ENCODE measurements at places on chromosomes 5 and 9.
A peak's percentile ranks its signal among the peaks of the same experiment; 100 is the strongest.

DNA sequence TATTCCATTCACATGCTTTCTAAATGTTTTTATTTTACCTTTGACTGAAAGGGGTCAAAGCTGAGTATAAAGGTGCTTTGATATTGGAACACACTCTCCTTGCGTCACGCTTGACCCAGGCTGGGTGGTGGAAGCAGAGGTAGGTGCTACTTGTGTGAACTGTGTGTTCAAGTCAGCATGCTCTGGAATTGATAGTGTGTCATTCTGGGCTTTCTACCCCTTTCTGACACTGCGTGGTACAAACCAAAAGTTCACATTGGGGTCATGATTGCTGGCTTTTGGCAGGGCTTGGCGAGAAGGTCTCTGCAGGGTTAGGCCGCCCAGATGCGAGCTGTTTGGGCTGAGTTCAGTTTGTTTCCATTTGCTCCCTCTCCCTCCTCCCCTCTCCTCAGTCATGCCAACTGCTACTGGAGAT is 131.8 kb downstream of the ADAMTSL1 start:
- no peak for DNase-seq

DNA sequence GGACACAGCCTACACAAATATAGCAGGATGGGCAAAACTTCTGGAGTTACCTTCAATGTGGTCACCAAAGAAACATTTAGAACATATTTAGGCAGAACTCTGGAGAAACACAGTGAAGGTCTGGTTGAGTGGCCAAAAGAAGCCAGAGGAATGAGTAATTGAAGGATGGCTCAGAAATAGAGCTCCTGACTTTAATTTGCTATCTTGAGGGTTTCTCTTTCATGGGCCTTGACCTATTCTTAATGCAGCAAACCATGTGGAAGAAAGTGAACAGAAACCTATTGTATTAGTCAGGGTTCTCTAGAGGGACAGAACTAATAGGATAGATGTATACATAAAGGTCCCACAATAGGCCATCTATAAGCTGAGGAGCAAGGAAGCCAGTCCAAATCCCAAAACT is 650.5 kb downstream of the ACTL7B start:
- peak; percentile 18 for DNase-seq

GRCh38 chr5:6384856-6385255 is 6.5 kb upstream of the MED10 start:
- no peak for DNase-seq

GRCh38 chr9:78109075-78109474 is 77.5 kb upstream of the GNAQ start:
- no peak for DNase-seq

- DNase-seq = no peak
These were observed 15.3 kb upstream of the PRUNE2 start for GRCh38 chr9:76921165-76921564.

DNA sequence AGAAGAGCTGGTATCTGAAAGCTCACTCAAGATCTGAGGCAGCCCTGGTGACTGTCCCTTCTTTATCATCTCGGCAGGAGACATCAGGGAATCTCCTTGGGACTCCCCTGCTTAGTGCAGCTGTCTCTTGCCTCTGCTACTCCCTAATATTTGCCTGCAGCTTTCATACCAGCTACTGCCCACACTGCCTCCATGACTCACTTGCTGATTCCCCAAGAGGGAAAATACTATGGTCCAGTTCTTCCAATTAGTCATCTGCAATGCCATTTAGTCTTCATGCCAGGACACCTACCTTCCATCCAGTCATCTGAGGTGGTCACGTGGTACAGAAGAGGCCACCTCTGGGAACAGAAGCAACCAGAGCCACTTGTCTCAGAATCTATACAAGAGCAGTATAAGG is 270.8 kb downstream of the NTRK2 start:
- peak; percentile 56 for DNase-seq

GRCh38 chr5:51566953-51567352 is 183.7 kb downstream of the ISL1 start:
- DNase-seq = no peak

- DNase-seq = no peak
These were observed 21.2 kb downstream of the ABLIM3 start for GRCh38 chr5:149162401-149163084.

- peak; percentile 90 for DNase-seq
These were observed 337.5 kb upstream of the ZNF608 start for GRCh38 chr5:125083981-125084380.

GRCh38 chr9:68980341-68980914 is 33.5 kb downstream of the PRKACG start:
- DNase-seq = no peak

GRCh38 chr5:96114736-96115135 is 153.1 kb upstream of the ELL2 start:
- peak; percentile 71 for DNase-seq

DNA sequence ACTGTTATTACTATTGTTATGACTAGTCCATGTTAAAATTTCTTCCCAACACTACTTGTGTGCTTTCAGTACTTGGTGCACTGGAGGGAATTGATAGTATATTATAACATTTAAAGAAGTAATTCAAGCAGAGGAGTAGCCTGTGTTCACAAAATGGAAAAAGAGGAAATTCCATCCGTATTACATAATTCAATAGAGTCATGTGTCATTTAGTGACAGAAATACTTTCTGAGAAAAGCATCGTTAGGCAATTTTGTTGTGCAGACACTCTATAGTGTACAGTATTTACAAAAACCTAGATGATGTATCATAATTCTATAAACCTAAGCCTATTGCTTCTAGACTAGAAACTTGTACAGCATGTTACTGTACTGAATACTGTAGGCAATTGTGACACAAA is 78.3 kb upstream of the PCSK5 start:
- no peak for DNase-seq

GRCh38 chr5:151140686-151141459 is 16.7 kb downstream of the ANXA6 start:
- DNase-seq = no peak

- DNase-seq = no peak
These were observed 45.5 kb downstream of the CCNH start for GRCh38 chr5:87367243-87367642.

DNA sequence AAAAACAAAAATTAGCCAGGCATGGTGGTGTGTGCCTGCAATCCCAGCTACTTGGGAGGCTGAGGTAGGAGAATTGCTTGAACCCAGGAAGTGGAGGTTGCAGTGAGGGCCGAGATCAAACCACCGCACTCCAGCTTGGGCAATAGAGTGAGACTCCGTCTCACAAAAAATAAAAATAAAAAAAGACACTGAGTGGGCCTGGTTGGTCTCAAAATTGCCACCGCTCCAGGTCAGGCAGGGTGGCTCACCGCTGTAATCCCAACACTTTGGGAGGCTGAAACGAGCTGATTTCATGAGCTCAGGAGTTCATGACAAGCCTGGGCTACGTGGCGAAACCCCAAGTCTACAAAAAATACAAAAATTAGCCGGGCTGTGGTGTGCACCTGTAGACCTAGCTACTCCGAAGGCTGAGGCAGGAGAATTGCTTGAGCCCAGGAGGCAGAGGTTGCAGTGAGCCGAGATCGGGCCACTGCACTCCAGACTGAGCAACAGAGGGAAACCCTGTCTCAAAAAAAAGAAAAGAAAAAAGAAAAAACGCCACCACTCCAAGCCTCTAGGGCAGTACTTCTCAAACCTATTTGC is 1.8 kb downstream of the STK10 start:
- DNase-seq = no peak

All from EH (cell line).